ENCODE measurements at places on chromosomes 5 and 9.

GRCh38 chr9:68778635-68779034 is 73.6 kb downstream of the PIP5K1B start:
- no peak for DNase-seq

GRCh38 chr5:150021491-150022157 is 21.1 kb downstream of the HMGXB3 start:
- DNase-seq, result no peak

DNA sequence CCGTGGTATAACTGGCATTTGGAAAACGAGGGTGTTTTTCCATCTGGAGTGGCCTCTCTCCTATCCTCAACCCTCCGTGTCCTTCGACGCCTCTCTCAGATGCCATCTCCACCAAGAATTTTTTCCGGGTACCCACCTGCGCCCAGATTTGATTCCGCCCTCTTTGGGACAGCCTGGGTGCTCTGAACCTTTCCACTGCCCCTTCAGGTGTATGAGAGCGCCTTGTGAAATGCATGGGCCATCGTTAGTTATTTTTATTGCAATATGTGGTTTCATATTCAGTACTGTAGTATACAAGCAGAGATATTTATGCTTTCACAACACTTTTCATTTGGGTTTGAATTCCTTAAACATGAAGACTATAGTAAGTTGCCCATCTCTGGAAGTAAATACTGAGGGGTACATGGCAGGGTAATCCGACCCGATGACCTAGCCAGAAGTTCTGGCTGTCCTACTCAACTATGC is 78.2 kb upstream of the IFNE start:
- no peak for DNase-seq

- peak; percentile 73 for DNase-seq
These were observed at the start of gene GLRX for GRCh38 chr5:95822542-95823181. Gene GLRX, minus strand, starts transcription at chr5:95822726. Its CDS starts 64 bp downstream, at chr5:95822662.

DNA sequence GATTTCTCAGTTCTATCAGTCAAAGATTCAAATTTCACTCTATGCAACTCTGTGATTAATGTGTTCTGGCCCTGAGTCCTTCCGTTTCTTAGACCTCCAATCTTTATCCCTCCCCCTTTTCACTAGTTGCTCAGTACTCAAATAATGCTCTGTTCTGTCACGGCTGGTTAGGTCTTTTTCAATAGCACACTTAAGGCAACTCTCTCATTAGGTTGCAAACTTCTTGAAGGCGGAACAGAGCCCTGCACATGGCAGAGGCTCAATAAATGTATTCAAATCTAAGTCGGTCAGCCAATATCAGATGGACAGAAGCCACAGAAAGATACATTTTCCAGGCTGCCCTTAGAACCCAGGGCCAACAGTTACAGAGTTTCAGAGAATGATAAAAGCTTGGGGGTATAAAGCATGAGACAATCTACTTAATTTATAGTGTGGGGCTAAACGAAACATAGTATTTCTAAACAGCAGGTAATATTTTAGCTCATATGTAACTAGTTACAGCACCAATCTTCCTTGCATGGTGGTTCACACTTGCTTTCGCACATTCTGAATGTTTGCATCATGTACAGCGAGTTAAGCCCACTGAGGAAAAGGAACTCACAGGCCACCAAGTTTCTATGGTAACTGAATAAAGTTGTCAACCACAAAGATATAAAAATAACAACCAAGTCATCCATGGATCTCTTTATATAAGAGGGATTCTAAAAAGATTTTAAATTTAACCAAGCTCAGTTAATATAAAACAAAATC is 67.1 kb upstream of the GOLPH3 start:
- no peak for DNase-seq

DNA sequence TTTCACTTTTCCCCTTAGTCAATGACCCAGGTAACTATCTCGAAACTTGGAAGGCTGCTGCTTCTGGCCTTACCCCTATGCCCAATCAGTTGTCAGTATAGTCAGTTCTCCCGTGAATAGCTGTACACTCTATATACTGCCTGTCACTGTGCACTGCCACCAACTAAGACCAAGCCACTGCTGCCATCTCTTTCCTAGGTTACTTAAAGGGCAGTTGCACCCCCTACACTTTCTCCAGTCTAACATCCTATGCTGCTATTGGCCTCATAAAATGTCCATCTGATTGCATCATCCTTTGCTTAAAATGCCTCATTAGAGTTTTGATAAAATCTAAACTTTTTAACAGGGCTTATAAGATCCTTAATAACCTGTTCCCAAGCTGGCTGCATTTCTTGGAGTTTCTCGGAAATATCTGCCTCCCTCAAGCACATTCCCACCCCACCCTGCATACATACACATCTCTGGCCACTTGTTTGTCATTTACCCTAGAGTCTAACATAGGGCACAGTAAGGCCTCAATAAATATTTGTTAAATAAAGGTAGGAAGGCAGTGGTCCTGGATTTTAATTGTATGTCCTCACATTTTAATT is 32.8 kb upstream of the TNFAIP8 start:
- peak; percentile 49 for DNase-seq

DNA sequence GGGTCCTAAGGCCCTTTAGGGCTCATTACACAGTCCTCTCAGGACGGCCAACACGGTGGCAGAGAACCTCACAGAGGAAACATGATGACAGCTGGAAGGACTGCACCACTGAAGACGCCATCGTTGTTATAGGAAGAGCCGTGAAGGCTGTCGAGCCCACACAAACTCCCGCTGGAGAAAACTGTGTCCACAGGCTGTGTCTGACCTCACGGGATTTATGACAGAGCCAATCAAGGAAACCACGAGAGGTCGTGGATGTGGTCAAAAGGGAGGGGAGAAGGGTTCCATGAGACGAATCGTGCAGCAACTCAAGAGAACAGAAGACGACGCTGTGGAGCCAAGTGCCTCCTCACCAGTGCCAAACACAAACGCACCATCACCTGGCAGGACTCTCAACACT is 12.2 kb downstream of the QSOX2 start:
- DNase-seq, result peak; percentile 46

GRCh38 chr5:62260513-62260912 is 45.5 kb upstream of the KIF2A start:
- no peak for DNase-seq

- no peak for DNase-seq
These were observed 34.5 kb downstream of the KCTD16 start for GRCh38 chr5:144205141-144205551.

GRCh38 chr9:36109071-36109470 is 27.5 kb upstream of the GLIPR2 start:
- DNase-seq, result no peak

DNA sequence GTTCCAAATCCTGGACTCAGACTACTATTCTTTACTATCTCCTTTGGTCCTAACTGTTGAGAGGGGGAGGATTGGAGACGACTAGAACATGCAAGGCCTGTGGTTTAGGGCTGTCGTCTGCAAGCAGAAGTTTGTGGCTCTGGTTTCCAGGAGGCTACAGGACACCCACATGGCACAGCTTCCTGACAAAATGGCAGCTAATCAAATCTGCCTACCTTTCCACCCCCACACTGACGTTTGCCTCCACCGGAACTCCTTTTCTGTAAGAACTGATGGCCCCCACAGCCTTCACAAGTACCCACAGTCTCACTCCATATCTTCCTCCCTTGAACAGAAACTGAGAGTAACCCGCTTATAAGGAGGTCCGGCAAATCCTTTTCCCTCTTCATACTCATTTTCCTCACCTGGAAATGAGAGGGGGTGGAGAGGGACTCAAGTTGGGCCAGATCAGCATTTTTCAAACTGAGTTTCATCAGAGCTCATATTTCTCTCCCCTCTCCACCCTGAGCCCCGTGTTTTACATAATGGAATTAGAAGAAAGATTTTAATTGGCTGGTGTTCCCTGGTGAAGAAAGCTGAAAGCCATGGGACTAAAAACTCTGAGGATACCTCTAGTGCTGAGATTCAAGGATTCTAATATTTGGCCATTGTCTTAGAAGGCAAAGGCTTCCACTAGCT is 5.2 kb downstream of the SLC31A2 start:
- peak; percentile 85 for DNase-seq

GRCh38 chr5:168713051-168713450 is 133.9 kb upstream of the PANK3 start:
- DNase-seq, result no peak

DNA sequence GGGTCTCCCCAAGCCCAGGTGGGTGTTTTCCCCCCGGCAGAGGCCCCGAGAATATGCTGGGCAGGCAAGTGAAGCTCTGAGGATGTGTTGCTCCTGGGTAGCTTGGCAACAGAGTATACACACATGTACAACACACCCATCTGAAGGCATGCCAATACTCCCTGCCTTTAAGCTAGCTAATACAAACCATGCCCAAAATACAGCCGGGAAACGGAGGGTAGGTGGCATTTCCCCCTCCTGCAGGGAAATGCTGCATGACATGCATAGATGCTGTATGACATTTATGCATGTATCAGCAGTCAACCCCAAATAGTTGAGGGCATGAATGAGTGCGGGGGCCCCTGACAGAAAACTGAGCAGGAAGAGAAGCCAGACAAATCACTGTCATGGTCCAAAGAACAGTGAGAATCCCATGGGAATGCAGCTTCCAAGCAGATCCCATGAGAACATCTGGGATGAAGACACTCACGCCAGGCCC is 614.1 kb downstream of the EBF1 start:
- no peak for DNase-seq

- DNase-seq, result no peak
These were observed 32.3 kb downstream of the GLRA1 start for GRCh38 chr5:151892393-151892792.

- DNase-seq, result peak; percentile 14
These were observed 1058.5 kb upstream of the DMAC1 start for GRCh38 chr9:8857926-8858595.

DNA sequence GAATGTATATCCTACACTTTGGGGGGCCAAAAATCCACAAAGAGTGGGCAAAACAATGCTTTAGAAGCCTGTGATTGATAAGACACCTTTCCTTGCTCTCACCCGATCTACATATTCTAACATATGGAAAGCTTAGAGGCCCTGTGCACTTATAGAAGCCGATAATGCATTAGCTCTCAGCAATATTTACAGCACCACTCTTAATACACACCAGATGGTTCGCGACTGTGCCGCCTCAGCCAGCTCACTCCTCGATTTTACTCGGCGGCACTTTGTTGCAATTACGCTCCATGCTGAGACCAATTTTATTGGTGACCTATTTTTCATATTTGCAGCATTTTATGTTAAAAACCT is 18.8 kb downstream of the NR2F1 start:
- no peak for DNase-seq

GRCh38 chr9:123486431-123486830 is 130.4 kb downstream of the CRB2 start:
- DNase-seq, result no peak

DNA sequence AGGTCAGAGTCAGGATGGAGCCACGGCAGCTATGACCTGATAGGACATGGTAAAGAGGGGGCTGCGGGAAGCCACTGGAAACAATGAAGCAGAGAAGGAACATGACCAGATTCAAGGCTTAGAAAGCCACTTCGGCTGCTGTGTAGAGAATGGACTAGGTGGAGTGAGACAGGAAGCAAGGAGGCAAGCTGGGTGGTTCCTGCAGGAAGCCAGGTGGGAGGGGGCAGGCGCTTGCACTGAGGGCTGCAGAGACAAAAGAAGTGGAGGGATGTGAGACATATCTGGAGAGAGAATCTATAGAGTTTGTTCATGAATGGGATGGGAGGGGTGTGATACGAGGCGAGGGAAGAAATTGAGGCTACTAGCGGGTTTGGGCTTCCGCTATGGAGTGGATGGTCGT is 19.0 kb upstream of the N4BP3 start:
- DNase-seq, result peak; percentile 19

DNA sequence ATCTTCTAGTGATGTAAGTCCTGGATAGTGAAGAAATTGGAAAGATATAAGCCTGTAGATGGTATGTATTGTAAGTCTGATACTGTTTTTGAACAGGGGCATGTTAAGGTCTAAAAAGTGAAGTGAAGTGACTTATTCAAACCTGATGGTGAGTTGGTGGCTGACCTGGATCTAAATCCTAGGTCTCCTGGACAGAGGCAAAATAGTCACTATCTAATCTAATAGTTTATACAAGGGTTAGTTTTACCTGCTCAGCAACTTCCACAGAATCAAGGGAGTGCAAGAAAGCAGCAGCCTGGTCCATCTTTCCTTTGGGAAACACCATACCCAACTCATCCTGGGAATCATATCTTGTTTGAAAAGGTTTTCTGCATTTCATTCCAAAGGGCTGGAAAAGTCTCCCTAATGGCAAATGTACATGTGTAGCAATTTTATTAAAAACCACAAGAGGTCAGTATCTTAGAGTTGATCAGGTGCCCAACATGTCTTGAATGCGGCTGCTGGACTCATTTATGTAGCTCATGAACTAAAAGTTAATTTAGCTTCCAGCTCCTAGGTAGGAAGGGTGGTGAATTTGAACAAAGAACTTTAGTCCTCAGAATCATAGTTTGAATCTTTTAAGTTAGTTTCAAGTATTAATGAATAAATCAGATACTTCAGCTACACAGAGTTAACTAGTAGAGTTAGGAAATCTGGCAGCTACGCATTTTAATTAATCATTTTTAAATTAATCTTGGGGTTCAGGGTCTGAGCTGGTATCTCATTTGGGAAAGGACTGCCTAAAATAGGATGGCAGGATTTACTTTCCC is 26.0 kb downstream of the SKP2 start:
- no peak for DNase-seq

GRCh38 chr9:131817627-131818026 is 77.8 kb upstream of the RAPGEF1 start:
- DNase-seq, result no peak

GRCh38 chr5:158739951-158740757 is 359.6 kb downstream of the EBF1 start:
- no peak for DNase-seq

DNA sequence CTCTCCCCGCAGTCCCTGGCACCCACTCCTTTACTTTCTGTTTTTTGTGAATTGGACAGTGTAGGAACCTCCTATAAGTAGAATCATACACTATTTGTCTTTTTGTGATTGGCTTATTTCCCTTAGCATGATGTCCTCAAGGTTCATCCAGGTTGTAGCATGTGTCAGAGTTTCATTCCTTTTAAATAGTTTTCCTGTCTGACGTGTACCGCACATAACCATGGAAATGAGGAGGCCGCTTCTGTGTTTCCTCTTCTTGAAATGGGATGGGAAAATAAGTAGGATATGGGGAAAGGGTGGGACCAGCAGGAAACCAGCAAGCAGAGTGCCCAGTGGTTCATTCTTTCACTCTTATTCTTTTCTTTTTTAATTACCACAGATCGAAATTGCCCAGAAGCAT is 72.6 kb upstream of the ENTREP1 start:
- no peak for DNase-seq
